Effector memory CD4-positive, alpha-beta T cell (primary cell): ENCODE measurements at places on chromosomes 7 and 10.

GRCh38 chr10:86363184-86363832, 3.3 kb downstream of the GRID1 start:
- DNase-seq, result no peak

- DNase-seq, result no peak
Measured at GRCh38 chr7:149409895-149410294, 51.0 kb downstream of the ZNF777 start.

GRCh38 chr10:88594482-88594881, 7.9 kb downstream of the LIPJ start:
- DNase-seq, result no peak

DNA sequence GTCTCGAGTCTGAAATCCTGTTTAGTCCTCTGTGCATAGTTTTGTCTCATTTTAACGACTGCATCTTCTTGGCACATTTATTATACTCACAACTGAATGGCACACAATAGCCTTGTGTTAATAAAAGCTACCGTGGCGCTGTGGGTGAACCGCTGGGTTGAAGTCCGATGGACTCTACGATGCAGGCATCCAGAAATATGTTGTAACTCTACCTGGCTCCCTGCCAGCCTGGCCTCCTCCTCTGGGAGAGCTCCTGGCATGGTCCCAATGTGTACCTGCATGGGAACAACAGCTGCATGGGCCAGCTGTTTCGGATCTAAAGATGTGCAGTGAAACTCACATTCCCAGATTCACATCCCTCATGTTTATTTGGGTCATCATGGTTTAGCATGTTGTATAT, 3.7 kb upstream of the DPYSL4 start:
- no peak for DNase-seq

DNA sequence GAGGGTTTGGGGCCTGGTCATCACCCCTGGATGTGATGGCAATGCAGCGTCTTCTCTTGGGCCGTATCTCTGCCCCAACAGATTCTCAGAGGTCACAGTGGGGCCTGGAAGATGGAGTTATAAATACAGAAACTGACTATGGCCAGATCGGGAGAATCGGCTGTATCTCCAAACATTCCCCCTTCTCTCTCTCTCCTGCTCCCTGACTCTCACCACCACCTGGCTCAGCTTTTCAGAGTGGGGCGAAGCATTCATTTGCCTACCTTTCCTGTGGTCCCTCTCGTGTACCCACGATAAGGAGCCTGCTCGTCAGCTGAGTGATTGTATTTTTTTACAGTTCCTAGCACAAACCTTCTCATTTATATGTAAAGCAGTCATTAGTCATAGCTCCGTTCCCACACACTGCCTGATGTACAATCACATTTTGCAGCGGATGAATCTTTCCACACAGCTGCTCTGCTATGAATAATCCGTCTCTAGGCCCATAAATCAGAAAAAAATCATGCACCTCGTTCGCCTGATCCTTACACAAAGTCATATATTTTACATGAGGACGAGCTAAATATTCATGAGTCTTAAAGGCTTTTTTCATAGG, 23.2 kb upstream of the BTRC start:
- no peak for DNase-seq
